Spleen (tissue), 13 donors: ENCODE measurements at places on chromosomes 5 and 9. TPM values are rescaled to one million over a fixed set of nuclear protein-coding genes. Genes with fewer than 3 reads are reported as not detected.

Gene QRFP
- not detected for total RNA-seq

Gene GARNL3
- 11.4 TPM for total RNA-seq

- H3K36me3 ChIP-seq, result no peaks in the 10 kb centered on the region
- H3K27me3 ChIP-seq, result no peaks in the 10 kb centered on the region
- no peaks in the 10 kb centered on the region for H3K4me1 ChIP-seq
- H3K4me3 ChIP-seq, result no peak overlapping the region
Measured at GRCh38 chr9:20395651-20396050, 226.6 kb downstream of the MLLT3 start.

GRCh38 chr9:109707355-109707754 is 72.6 kb upstream of the PALM2AKAP2 start:
- H3K27ac ChIP-seq, result no peak overlapping the region
- no peak for DNase-seq
- no peak overlapping the region for H3K4me3 ChIP-seq
- H3K27me3 ChIP-seq, result no peaks in the 10 kb centered on the region

DNA sequence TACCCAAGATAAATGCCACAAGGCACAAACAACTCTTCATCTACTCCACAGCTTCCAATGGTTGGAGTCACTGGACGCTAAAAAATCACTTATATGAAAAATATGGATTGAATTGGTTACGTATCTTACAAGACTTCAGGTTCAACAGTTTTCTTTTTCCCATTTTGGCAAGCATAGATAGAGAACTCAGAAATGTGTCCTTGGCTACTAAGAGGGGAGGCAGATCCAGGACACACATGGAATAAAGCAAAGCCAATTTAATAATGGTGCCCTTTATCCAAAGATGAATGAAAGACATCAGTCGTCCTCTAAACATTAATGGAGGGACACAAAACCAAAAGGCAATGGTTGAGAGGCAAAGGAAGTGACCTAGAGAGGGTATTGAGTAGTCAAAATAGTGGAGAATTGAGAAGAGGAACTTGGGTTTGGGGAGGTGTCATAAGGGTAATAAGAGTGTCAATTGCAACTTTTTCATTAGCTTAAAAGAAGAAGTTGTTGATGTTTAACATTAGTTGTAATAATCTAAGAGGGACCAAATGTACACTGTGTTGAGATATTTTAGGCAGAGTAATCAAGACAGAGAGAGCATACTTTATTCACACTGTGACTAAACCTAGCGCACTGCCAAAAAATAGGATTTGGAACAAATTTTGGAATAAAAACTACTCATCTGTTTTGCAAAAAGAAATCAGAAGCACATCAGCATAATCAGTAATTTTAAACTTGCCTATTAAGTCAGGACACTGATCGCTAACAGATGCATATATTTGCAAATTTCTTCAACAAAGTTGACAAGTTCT is 308.2 kb downstream of the ARL15 start:
- no peaks in the 10 kb centered on the region for H3K4me1 ChIP-seq
- no peaks in the 10 kb centered on the region for H3K36me3 ChIP-seq
- DNase-seq, result no peak
- no peak overlapping the region for H3K4me3 ChIP-seq
- H3K27me3 ChIP-seq, result no peaks in the 10 kb centered on the region
- no peak overlapping the region for H3K27ac ChIP-seq

DNA sequence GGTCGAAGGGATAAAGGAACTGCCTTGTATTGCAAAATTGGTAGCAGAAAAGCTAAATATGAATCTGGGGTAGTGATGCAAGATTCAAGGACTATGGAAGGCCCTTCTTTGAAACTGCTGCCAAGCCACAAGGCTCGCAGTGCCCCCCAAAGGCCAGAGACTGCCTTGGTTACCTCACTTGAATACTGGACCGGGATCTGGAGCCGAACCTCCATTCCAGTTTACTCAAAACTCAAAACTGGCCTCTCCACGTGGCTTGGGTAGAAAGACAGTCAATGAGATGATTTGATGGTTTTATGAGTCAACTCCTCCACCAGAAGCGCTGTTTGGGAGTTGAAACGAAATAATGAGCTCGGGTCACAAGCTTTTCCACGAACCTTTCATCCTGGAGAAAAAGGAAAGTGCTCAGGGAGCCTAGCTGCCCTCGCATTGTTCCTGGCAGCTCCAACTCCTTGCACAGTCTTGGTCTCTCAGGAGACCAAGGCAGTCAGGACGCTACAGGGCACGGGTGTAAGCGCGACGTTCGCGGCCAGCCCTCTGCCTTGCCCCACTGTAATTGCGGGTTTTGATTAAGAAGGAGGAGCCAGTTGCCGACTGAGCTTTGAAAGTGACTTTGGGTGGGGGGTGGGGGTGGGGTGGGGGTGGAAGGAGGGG is 2.8 kb downstream of the ST8SIA4 start:
- peaks cover 2% of the 10 kb centered on the region for H3K36me3 ChIP-seq
- H3K4me1 ChIP-seq, result peaks cover 45% of the 10 kb centered on the region
- no peaks in the 10 kb centered on the region for H3K27me3 ChIP-seq
- peak; percentile 88 for DNase-seq
